ENCODE measurements at places on chromosomes 2 and 18. TPM values are rescaled to one million over a fixed set of nuclear protein-coding genes. Genes with fewer than 3 reads are reported as not detected.
A peak's percentile ranks its signal among the peaks of the same experiment; 100 is the strongest.

The IMPA2 gene
- total RNA-seq: 91.4 TPM

The DOK1 gene
- total RNA-seq: 15.0 TPM

The MAPK4 gene
- not detected for total RNA-seq

The HK2 gene
- total RNA-seq: 7.8 TPM

The EVA1A gene
- total RNA-seq: 10.8 TPM

The ALPP gene
- 47.5 TPM for total RNA-seq

The ERBB4 gene
- total RNA-seq: not detected

The RTKN gene
- 63.4 TPM for total RNA-seq

The SERPINB12 gene
- not detected for total RNA-seq

GRCh38 chr2:121830809-121831208 lies 75.4 kb downstream of the TSN start:
- peaks cover 95% of the 10 kb centered on the region for H3K27me3 ChIP-seq
- DNase-seq: no peak
- H3K36me3 ChIP-seq: no peaks in the 10 kb centered on the region
- no peak overlapping the region for H3K27ac ChIP-seq

GRCh38 chr2:231348704-231349373 lies 46.7 kb upstream of the B3GNT7 start:
- H3K27me3 ChIP-seq: no peaks in the 10 kb centered on the region
- H3K4me1 ChIP-seq: peaks cover 38% of the 10 kb centered on the region
- H3K36me3 ChIP-seq: no peaks in the 10 kb centered on the region
- DNase-seq: no peak
- H3K4me3 ChIP-seq: no peak overlapping the region

DNA sequence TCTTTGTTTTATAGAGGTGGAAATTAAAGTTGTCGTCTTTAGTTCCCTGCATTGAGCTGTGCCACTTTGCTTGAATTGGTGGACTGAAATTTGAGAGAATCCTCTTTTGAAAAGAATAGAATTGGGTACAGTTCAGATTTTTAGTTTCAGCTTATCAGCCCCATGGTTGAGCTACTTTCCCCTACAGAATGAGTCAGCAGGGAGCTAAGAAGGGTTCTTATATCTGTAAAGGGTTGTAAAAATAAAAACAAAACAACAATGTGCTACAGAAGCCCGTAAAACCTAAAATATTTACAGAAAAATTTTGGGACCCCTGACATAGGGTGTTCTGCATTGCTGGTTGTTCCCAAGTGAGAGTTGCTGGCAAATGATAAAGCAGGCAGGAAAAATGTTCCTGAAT lies 12.6 kb downstream of the SLC20A1 start:
- peak overlapping the region; percentile 67 for H3K27ac ChIP-seq
- no peak for DNase-seq
- no peaks in the 10 kb centered on the region for H3K27me3 ChIP-seq
- H3K4me1 ChIP-seq: peaks cover 97% of the 10 kb centered on the region
- peaks cover 83% of the 10 kb centered on the region for H3K36me3 ChIP-seq

DNA sequence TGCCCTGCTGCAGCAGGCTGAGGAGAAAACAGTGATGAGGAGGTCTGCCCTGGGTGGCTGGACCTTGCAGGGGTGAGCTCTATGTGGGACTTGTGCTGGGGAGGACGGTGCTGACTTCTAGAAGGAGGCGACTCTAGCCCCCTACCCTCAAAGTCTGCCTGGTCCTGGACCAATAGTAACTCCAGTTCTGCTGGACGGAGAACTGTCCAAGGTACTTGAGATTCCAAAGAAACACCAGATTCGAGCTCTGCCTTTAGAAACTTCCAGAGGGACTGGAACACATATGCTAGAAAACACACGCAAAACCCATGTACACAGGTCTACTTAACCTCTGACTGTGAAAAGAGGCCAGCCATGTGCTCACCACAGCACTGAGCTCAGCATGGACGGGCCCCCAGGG lies 260.6 kb downstream of the TWIST2 start:
- no peaks in the 10 kb centered on the region for H3K4me1 ChIP-seq
- H3K4me3 ChIP-seq: no peak overlapping the region
- DNase-seq: no peak
- no peaks in the 10 kb centered on the region for H3K36me3 ChIP-seq
- no peak overlapping the region for H3K27ac ChIP-seq
- no peaks in the 10 kb centered on the region for H3K27me3 ChIP-seq

- no peak for DNase-seq
- H3K27me3 ChIP-seq: no peaks in the 10 kb centered on the region
- H3K4me1 ChIP-seq: peaks cover 1% of the 10 kb centered on the region
- no peak overlapping the region for H3K4me3 ChIP-seq
- no peak overlapping the region for H3K27ac ChIP-seq
Measured at GRCh38 chr18:70160073-70160678, 45.3 kb downstream of the RTTN start.

DNA sequence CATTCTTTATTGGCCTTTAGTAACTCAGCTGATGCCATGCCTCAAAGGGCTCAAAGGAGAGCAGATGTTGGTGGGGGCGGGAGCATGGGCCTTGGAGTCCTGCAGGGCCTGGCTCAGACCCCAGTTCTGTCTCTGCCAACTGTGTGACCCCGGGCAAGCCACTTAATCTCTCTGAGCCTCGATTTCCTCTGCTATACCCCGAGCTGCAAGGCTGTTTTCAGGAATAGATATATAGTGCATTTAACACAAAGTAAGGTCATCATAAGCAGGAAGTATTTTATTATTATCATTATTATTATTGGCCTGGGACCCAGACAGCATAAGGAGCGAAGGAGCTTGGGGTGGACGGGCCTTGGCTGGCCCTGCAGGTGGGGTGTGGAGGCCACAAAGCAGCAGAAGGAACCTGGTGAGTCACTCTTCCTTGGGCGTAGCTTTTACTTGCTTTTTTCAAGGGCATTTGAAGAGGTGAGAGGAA lies 162.7 kb downstream of the INHBB start:
- no peak overlapping the region for H3K27ac ChIP-seq
- no peaks in the 10 kb centered on the region for H3K27me3 ChIP-seq
- no peaks in the 10 kb centered on the region for H3K36me3 ChIP-seq
- no peak overlapping the region for H3K4me3 ChIP-seq
- DNase-seq: peak; percentile 43
- peaks cover 6% of the 10 kb centered on the region for H3K4me1 ChIP-seq

- no peaks in the 10 kb centered on the region for H3K36me3 ChIP-seq
- H3K4me1 ChIP-seq: no peaks in the 10 kb centered on the region
- no peaks in the 10 kb centered on the region for H3K27me3 ChIP-seq
- DNase-seq: no peak
Measured at GRCh38 chr2:239355139-239355538, 45.7 kb downstream of the HDAC4 start.

DNA sequence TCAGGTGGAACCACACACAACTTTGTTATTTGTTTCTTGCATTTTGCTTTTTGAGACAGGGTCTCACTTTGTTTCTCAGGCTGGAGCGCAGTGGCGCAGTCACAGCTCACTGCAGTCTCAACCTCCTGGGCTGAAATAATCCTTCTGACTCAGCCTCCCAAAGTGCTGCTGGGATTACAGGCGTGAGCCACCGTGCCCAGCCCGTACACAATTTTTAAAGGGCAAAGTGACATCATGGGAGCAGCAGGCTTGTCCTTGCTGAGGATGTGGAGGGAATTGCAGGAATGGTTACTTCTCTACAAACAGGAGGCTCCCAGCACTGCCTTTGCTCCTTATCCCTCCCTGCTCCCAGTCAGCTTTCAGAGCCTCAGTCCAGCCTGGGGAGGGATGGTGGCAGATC lies 355.9 kb upstream of the KLHL29 start:
- no peaks in the 10 kb centered on the region for H3K36me3 ChIP-seq
- no peaks in the 10 kb centered on the region for H3K4me1 ChIP-seq
- no peak for DNase-seq

GRCh38 chr18:80231151-80231550 lies 16.2 kb downstream of the PARD6G start:
- DNase-seq: no peak
- no peak overlapping the region for H3K27ac ChIP-seq
- H3K36me3 ChIP-seq: no peaks in the 10 kb centered on the region
- H3K4me1 ChIP-seq: no peaks in the 10 kb centered on the region
- no peak overlapping the region for H3K4me3 ChIP-seq

DNA sequence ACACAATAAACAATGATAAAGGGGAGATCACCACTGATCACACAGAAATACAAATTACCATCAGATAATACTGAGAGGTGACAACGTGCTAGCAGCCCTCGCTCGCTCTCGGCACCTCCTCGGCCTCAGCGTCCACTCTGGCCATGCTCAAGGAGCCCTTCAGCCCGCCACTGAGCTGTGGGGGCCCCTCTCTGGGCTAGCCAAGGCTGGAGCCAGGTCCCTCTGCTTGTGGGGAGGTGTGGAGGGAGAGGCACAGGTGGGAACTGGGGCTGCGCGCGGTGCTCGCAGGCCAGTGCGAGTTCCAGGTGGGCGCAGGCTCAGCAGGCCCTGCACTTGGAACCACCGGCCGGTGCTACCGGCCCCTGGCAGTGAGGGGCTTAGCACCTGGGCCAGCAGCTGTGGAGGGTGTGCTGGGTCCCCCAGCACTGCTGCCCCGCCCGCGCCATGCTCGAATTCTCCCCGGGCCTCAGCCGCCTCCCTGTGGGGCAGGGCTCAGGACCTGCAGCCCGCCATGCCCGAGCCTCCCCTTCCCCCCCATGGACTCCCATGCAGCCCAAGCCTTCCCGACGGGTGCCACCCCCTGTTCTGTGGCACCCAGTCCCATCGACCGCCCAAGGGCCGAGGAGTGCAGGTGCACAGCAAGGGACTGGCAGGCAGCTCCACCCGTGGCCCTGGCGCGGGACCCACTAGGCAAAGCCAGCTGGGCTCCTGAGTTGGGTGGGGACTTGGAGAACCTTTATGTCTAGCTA lies 340.0 kb upstream of the GULP1 start:
- H3K36me3 ChIP-seq: no peaks in the 10 kb centered on the region
- no peaks in the 10 kb centered on the region for H3K27me3 ChIP-seq
- H3K27ac ChIP-seq: no peak overlapping the region

DNA sequence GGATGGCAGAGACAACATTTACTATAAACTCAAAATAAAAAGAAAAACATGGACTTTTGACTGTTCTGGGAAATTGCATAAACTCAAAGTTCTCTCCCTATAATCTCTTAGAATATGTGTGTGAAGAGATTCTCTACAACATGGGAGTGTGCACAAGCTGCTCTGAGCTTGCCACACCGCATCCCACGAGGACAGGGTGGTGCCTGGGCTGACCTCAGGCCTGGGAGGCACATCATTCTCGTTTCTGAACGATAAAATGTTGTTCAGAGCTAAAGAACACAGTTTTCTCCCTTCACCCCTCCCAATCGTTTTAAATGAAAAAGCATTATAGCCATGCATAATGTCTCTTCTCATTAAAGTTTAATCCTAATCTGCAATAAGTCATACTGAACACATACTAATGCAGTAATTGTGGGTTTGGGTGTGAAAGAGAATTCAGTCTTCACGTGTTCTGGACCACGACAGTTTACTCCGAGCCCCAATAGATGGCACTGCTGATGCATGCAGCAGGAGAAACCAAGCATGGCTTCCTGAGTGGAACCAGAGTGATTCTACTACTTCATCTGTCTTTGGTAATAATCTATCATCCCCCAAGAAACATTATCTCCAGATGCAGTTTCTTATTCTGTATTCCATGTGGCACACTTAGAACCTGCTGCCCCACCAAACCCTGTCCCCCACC lies 46.9 kb upstream of the LAMA1 start:
- DNase-seq: no peak
- H3K4me3 ChIP-seq: no peak overlapping the region
- no peaks in the 10 kb centered on the region for H3K36me3 ChIP-seq
- no peaks in the 10 kb centered on the region for H3K4me1 ChIP-seq

GRCh38 chr2:85890522-85891176 lies 1.9 kb upstream of the ST3GAL5 start:
- peaks cover 55% of the 10 kb centered on the region for H3K4me1 ChIP-seq
- no peaks in the 10 kb centered on the region for H3K36me3 ChIP-seq
- no peak overlapping the region for H3K27ac ChIP-seq
- H3K4me3 ChIP-seq: peak overlapping the region; percentile 88
- DNase-seq: no peak

GRCh38 chr2:210557721-210558120 lies 1.3 kb downstream of the CPS1 start:
- H3K27me3 ChIP-seq: no peaks in the 10 kb centered on the region
- H3K4me3 ChIP-seq: no peak overlapping the region
- H3K27ac ChIP-seq: no peak overlapping the region
- no peak for DNase-seq
- H3K36me3 ChIP-seq: no peaks in the 10 kb centered on the region
- H3K4me1 ChIP-seq: no peaks in the 10 kb centered on the region

DNA sequence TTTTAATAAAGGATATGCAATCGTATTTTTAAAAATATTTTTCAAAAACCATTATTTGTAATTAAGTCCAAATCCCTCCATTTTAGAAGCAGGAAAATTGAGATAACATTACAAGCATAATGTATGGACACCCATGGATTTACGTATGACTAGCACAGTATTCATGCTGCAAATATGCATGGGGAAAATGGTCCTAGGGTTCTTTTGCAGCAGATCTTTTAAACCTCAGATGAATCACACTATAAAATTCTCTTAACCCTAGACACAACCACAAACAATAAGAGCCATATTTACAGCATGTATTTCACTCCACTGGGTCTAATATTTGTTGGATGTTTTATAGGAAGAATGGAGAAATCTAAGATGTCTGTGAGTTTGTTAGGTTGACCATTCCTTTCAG lies 453.4 kb downstream of the TGIF1 start:
- H3K36me3 ChIP-seq: no peaks in the 10 kb centered on the region
- DNase-seq: no peak
- H3K4me1 ChIP-seq: no peaks in the 10 kb centered on the region
- H3K27me3 ChIP-seq: peaks cover 18% of the 10 kb centered on the region

DNA sequence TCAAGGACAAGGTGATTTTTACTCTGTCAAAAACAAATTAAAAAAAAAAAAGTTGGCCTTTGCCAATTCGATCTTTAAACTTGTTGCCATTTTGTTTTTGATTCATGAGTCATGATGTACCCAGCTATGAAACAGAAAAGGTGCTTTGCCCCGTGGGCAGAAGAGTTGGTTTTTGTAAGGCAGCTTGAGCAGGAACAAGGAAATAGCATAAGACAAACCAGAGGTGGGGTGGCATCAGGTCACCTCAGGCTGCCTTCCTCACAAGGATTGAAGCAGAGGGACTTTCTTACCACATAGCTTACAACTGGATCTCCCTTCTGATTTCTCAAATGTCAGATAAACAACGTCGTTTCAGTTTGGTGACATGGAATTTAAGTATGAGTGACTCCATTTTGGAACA lies 123.8 kb downstream of the ARL4C start:
- H3K27ac ChIP-seq: peak overlapping the region; percentile 52
- H3K36me3 ChIP-seq: no peaks in the 10 kb centered on the region
- H3K4me1 ChIP-seq: peaks cover 58% of the 10 kb centered on the region
- H3K27me3 ChIP-seq: no peaks in the 10 kb centered on the region

GRCh38 chr2:83674050-83674449 lies 785.0 kb downstream of the SUCLG1 start:
- H3K4me1 ChIP-seq: no peaks in the 10 kb centered on the region
- no peak overlapping the region for H3K4me3 ChIP-seq
- H3K27me3 ChIP-seq: no peaks in the 10 kb centered on the region
- no peak for DNase-seq
- no peak overlapping the region for H3K27ac ChIP-seq

- H3K27ac ChIP-seq: no peak overlapping the region
- H3K4me1 ChIP-seq: no peaks in the 10 kb centered on the region
- H3K36me3 ChIP-seq: no peaks in the 10 kb centered on the region
- peaks cover 73% of the 10 kb centered on the region for H3K27me3 ChIP-seq
- DNase-seq: no peak
Measured at GRCh38 chr18:76209597-76209996, 285.4 kb downstream of the ZNF516 start.

- DNase-seq: peak; percentile 76
- H3K4me1 ChIP-seq: peaks cover 21% of the 10 kb centered on the region
- peak within 1 kb of the TSS; percentile 73 for H3K4me3 ChIP-seq
Measured at GRCh38 chr2:189580658-189581353, at the start of gene SLC40A1. TSS of gene SLC40A1 (minus strand) at chr2:189580786. CDS start at chr2:189580460, 326 bp downstream.
